Cortex of kidney (tissue), 1 donor: ENCODE measurements at places on chromosomes 7 and 10.

DNA sequence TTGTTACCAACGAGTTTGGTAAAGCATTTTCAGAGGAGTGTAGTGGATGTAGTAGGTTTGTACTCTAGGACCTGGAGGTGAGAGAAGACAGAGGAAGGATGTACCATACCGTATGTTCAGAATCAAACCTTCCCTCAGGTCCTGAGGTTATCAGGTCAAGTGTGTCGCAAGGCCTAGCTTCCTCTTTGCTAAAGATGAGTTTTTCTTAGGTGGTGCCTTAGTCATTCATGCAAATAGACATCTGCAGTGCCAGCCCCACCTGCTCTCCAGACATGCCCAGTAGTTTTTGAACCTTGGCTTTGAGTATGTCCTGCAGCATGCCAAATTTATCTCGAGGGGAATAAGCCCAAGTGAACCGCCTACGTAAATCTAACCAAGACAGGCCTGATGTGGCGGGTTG lies 71.3 kb downstream of the HDAC9 start:
- no peak for DNase-seq

GRCh38 chr10:8088504-8088903 lies 34.0 kb downstream of the GATA3 start:
- DNase-seq, result no peak

GRCh38 chr7:28423918-28424514 lies 11.7 kb downstream of the CREB5 start:
- DNase-seq, result no peak

GRCh38 chr7:112997831-112998230 lies 88.8 kb downstream of the GPR85 start:
- DNase-seq, result no peak

GRCh38 chr10:74658511-74658910 lies 167.9 kb upstream of the KAT6B start:
- DNase-seq, result no peak

- no peak for DNase-seq
These were observed 473.7 kb downstream of the ATRNL1 start for GRCh38 chr10:115566867-115567266.

DNA sequence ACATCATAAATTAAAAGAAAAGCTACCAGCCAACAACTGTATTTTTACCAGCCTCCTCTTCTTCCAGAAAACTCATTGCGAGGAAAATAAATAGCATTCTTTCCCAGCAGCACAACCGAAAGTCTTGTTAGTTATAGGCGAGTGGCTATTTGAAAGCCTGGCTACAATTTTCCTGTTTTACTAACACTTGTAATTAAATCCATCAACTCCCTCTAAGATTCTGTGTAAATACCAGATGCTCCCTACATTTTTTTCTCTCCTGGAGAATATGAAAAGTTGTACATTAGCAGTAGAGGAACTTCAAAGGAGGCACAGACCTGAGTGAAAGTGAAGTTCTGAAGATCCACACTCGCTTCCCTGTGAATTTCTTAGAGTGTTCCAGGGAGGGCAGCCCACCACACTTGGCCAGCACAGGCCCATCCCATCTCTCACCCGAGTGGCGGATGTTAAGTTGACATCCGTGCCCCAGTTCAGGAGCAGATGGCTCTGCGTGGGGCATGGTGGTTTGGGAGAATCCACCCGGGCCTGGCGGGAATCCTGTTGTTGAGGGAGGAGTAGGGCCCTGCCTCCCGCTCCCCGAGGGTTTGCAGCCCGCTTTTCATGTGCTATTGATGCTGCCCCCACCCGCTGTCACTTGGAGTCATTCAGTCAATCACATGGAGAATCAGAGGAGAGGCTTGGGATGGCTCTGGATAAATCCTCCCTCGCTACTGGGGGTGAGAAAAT lies 451.0 kb upstream of the GALNT17 start:
- no peak for DNase-seq

DNA sequence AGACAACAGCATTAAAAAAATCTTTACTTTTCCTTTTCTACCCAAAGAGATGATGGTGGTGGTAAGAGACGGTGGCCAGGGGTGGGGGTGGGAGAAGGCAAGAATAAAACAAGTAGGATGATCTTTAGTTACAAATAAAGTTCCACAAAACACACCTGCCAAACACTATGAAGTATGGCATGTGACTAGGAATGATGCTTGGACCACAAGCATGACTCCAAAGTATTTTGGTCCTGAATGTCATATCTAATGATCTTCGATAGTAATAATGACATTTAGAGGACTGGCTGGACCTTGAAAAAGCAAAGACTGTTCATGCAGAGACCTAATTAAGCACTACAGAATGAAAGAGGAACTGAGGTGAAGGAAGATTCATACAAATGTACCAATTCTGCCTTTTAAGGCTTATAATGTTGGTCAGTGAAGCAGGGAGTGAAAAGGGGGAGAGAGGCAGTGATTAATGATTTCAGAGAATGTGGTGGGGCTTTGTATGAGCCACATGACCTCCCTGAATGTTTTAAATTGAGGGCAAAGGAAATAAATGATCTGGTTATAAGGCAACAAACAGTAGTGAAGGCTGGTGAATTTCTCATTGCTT lies 29.6 kb upstream of the DKK1 start:
- DNase-seq, result no peak

GRCh38 chr7:44921607-44922350 lies 36.4 kb upstream of the PURB start:
- DNase-seq, result no peak

DNA sequence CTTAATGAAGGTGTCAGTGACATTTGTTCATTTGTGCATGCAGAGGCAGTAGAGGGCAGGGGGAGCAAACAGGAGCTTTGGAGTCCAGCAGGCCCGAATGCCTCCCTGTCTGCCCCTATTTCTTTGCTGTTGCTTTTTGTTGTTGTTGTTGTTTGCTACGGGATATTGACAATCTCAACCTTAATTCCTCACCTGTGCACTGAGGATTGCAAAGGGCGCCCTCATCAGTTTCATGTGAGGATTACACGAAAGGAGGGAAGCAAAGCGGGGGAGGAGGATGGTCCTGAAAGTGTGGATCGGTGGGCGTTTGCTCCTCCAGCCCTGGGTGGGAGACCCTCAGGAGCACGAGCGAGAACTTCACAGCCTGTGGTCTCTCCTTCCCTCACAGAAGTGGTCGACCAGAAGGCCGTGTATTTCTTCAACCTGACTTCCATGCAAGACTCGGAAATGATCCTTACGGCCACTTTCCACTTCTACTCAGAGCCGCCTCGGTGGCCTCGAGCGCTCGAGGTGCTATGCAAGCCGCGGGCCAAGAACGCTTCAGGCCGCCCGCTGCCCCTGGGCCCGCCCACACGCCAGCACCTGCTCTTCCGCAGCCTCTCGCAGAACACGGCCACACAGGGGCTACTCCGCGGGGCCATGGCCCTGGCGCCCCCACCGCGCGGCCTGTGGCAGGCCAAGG lies 9.6 kb downstream of the GDF10 start:
- DNase-seq, result no peak

- DNase-seq, result no peak
These were observed 174.4 kb downstream of the SLIT1 start for GRCh38 chr10:97011397-97011796.

GRCh38 chr7:69531050-69531449 lies 67.2 kb upstream of the AUTS2 start:
- no peak for DNase-seq

DNA sequence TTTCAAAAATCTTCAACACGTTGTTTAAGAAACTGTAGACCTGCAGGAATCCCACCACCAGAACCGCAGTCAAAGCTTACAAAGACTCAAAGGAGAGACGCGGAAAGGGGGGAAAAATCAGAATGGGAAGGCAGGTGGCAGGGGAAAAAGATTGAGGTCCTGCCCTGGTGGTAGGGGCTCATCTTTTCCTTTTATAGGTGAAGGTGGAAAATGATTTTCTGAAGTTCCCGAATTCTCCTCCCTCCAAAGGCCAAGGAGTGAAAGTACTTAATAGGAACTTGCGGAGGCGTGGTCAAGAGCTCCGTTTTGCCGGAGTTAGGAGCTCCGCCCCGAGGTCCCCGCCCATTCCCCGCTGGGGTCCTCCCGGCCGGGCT lies 724 bp downstream of the BBIP1 start:
- no peak for DNase-seq

DNA sequence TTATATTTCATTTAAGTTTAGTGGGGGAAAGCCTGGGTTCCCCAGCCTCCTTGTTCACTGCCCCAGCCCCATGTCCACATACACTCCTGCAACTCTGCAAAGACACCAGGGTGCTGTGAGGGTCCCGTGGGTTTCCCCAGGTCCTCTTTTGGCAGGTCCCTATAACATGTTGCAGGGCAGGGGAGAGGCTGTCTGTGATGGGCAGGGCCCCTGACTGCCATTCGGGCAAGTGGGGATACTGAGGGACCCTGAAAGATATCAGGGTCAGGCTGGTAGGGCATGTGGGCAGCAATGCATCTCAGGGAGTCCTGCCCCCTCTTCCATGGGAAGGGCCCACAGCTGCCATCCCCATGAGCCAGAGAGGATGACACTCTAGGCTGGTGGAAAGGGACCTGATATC lies 28.4 kb downstream of the RASGEF1A start:
- no peak for DNase-seq
